ENCODE measurements at places on chromosomes 2 and 18. TPM values are rescaled to one million over a fixed set of nuclear protein-coding genes. Genes with fewer than 3 reads are reported as not detected.

Gene LAMA1
- not detected for total RNA-seq

Gene MROH2A
- total RNA-seq = not detected

DNA sequence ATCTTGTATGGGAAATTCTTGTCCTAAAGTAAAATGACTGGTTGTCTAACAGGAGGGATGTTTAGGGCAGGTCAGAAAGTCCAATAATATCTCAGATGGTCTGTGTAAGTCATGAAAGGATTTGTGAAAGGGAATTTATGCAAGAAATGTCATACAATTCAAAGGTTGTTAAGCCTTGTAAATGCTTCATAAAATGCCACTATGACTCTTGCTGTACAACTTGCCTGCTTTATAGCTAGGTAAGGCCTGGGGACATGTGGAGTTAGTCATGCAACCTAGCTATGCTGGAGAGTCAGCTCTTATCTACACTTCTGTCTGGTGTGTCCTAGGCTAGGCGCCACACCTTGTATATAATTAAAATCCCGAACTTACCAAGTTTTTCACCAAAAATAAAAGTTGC lies 36.9 kb upstream of the VWA3B start:
- H3K36me3 ChIP-seq = no peaks in the 10 kb centered on the region
- peaks cover 7% of the 10 kb centered on the region for H3K27me3 ChIP-seq
- H3K4me1 ChIP-seq = no peaks in the 10 kb centered on the region
- no peak overlapping the region for H3K27ac ChIP-seq
- no peak overlapping the region for H3K4me3 ChIP-seq

Gene RSAD2
- 8.6 TPM for total RNA-seq

Gene DOK6
- not detected for total RNA-seq
